ENCODE measurements at places on chromosomes 4 and X.

DNA sequence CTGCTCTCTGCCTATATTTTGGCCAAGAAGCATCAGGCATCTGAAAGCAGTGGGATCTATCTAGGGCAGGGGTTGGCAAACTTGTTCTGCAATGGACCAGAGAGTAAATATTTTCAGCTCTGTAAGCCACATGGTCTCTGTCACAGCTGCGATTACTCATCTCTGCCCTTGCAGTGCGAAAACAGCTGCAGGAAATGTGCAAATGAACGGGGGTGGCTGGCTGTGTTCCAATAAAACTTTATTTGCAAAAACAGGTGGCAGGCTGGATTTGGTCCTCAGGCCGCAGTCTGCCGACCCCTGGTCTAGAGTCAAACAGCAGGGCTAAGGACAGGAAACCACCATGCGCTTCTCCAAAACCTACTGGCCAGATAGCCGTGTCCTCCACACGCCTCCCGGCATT, 48.6 kb downstream of the ACOX3 start:
- no peak for DNase-seq

GRCh38 chr4:14434483-14434882, 567.8 kb upstream of the CPEB2 start:
- no peak for DNase-seq

DNA sequence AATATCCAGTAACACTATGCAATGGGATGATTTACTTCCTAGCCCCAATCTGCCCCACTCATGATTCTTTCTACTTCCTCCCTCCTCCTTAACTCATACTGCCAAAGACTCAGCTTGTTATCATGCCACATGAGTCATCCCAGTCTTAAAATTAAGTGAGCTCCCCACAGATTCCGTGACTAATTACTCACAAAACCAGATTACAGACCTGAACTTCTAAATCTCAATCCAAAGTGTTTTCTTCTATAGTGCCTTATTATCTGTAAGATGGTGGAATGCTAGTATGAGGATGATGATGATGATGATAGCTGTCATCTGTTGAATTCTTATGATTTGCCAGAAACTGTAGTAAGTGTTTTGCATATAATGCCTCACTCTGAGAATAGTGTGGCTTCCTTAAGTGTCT, 27.7 kb upstream of the GPC3 start:
- DNase-seq, result no peak

DNA sequence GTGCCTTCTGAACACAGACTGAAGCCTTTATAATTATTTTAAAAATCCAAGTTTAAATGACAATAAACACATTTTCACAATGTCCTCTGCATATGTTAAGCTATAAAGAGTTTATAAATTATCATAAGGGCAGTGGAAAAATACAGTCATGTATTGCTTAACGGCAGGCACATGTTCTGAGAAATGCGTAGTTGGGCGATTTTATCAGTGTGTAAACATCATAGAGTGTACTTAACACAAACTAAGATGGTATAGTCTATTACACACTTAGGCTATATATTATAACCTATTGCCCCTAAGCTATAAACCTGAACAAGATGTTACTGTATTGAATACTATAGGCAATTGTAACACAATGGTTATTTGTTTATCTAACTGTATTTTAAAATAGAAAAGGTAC, 254.7 kb downstream of the GABRG1 start:
- DNase-seq, result no peak

DNA sequence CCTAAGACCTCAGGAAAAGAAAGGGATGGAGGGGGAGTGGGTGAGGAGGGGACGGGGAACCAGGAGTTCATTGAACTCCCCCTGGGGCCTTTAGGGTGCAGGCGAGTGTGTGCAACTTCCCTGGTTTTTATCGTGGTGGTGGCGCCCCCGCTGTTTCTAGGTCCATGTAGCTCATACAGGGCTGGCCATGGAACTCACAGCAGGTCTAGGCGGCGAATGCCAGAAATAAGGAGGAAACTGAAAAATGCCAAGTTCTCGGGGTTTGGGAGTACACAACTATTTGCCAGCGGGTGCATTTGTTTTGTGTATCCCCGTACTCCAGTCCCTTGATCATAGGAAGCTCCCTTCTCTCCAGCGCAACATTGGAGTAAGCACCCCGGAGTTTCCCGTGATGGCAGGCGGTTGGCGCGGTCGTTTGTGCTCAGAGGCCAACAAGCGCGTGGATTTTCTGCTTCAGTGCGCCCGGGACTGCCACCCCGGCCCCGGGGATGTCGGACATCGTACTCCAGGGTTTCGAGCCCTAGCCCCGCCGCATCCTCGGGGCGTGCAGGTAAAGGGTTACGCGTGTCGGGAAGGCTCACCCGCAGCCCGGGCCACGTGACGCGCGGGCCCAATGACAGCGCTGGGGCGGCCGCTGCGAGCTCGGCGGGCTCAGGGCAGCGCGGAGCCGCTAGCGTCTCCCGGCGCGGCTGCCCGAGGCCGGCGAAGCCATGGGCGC, 208.9 kb downstream of the NWD2 start:
- peak; percentile 18 for DNase-seq

DNA sequence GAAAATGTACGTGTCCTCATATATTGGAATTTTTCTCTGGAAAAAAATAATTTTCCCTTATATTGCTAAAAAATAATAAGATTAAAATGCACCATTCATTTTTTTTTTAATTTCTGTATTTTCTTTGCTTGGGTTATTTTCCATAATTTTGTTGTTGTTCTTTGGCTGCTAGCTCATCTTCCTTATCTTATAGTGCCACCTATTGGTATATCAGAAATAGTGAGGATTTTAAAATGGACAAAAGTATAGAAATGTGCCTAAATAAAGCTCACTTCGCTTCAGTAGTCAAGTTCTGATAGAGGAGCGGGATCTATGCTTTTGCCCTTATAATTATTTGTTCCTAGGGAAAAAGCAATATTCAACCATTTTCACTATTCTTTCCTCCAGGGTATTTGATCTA, 134.8 kb downstream of the NAP1L3 start:
- no peak for DNase-seq

DNA sequence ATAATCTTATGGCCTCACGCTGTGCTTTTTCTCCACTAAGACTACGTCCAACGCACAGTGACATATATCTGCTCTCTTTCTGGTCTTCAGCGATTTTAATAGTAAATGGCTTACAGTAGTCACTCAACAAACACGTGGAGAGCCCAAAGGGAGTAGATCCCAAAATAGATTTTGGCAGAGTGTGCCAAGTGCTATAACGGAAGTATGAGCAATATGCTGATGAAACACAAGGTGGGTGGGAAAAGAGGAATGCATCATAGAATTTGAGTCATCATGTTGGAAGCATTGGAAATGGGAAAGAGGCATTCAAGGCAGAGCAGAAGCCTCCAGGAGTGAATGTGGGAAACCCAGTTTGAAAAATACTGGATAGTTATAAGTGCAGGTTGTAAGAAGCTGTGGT, 129.1 kb upstream of the LDB2 start:
- DNase-seq, result no peak

DNA sequence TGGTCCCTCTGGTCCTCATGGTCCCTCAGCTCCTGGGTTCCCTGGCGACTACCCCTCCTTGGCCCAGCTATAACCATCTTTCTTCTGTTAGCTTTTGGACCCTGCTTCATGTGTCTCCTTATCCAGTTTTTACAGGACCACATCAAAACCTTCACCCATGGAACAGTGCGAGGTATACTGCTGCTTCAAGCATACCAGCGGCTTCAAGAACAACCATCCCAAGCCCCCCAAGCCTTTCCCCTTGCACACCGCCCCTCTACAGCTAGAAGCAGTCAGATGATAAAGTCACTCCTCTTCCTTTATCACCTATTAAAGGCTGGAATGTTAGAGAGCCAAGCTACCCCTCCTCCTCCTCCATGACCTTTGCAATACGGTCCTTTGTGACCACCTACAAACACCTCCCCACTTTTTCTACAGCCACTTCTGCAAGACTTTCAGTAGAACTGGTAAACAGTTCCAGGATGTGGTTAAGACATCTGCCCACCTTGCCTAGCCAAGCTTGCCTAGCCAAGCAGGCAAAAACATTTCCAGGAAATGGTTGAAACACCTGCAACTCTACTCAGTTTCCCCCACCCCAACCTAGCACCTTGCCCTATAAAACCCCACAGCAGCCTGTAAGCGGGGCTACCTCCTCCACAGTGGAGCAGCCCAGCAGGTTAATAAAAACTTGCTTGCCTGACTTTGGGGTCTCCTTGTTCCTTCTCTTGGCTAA, 125.7 kb downstream of the ZC4H2 start:
- no peak for DNase-seq

GRCh38 chr4:20423420-20423819, 171.7 kb downstream of the SLIT2 start:
- DNase-seq, result no peak

DNA sequence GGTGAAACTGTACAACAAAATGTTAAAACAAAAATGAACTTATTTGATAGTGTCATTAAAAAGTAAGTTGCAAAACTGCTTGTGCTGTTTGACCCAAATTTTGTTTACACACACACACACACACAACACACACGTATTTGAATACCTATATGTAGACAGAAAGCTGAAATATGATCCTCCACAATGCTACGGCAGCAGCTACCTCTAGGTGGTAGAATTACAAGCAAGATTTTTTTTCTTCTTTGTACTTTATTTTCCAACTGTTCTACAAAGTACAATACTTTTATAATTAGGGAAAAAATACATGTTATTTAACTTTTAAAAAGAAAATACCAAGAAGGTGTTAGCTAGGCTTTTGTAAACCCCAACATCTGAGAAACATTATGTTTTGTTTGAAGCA, 1.2 kb downstream of the CYTL1 start:
- no peak for DNase-seq

- no peak for DNase-seq
Measured at GRCh38 chrX:34365471-34365870, 233.4 kb upstream of the FAM47A start.

- DNase-seq, result no peak
Measured at GRCh38 chrX:121496966-121497365, 449.6 kb downstream of the GLUD2 start.

DNA sequence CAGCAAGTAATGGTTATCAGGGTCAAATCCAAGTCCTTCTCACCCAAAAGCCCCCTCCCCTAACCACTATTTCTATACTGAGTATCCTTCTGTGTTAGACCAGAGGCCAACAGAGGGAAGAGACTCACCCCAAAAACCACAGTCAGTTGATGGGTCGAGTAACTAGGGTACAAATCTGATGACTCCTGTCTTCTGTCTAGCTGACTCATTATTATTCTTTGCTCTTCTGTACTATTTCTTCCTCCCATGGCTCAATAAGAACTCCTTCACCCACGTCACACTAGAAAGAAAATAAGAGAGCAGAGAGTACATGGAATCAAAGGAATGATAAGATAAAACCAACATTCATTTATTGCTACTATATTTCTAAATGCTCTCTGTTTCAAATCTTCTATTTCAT, 2.0 kb downstream of the RAB40A start:
- DNase-seq, result no peak

GRCh38 chrX:34927866-34928265, 14.7 kb upstream of the FAM47B start:
- DNase-seq, result no peak

- no peak for DNase-seq
Measured at GRCh38 chrX:47643926-47644325, 6.4 kb downstream of the ELK1 start.

- no peak for DNase-seq
Measured at GRCh38 chr4:3436798-3437581, 4.8 kb upstream of the HGFAC start.

Data from stimulated activated naive CD4-positive, alpha-beta T cell (primary cell).